ENCODE measurements at places on chromosomes 11 and 22. TPM values are rescaled to one million over a fixed set of nuclear protein-coding genes. Genes with fewer than 3 reads are reported as not detected.
A peak's percentile ranks its signal among the peaks of the same experiment; 100 is the strongest.

Gene ZNF214
- polyA plus RNA-seq: 0.94 TPM

Gene GGT5
- polyA plus RNA-seq: 293 TPM

Gene OR8G1
- not detected for polyA plus RNA-seq

Gene GPR83
- polyA plus RNA-seq: 0.07 TPM

Gene NCAM1
- polyA plus RNA-seq: 0.16 TPM

Gene TRIM22
- polyA plus RNA-seq: 73.5 TPM

DNA sequence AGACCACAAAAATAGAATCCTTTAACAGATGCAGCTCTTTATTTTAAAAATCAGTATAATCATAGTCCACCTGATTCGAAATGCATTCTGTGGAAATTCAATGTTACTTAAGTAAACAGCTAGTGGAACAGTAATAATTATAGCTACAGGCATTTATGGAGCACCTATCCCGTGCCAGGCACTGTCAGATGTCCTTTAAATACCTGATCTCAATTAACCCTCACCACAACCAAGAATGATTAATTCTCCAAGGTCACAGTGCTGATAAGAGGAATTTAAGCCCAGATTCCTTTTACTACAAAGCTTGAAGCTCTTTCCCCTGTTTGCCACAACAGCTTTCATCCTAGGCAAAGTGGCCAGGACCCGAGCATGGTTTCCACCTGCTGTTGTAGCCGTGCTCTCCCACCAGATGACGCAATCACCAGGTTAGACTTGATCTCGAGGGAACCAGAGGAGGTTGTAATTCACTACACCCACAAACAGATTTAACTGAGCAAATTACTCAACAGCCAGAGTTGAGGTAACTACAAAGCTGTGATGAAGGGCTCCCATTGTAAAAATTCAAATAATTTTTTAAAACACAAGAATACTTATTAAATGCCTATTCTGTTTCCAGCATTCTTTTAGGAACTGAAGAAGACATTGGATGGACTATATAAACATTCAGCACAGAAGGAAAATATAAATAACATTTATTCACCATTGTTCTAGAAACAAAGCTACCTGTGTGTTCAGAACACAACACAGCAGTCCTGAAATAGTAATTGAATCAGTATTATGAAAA lies 10.3 kb downstream of the PRDM10 start:
- DNase-seq: peak; percentile 31

DNA sequence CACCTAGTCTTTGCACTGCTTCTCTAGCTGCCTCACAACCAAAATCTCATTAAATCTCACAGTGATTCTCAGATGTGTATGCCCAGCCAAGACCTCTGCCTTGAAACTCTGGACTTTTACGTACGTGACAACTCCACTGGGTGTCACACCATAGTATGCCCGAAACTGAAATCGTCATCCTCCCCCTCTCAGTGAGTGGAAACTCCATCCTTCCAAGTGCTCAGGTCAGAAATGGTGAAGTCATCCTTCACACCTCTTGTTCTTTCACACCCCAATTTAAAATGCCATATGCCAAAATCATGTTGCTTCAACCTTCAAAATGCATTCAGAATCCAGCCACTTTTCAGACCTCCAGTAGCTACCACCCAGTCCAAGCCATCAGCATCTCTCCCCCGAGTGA lies 42.5 kb downstream of the SFI1 start:
- DNase-seq: no peak

DNA sequence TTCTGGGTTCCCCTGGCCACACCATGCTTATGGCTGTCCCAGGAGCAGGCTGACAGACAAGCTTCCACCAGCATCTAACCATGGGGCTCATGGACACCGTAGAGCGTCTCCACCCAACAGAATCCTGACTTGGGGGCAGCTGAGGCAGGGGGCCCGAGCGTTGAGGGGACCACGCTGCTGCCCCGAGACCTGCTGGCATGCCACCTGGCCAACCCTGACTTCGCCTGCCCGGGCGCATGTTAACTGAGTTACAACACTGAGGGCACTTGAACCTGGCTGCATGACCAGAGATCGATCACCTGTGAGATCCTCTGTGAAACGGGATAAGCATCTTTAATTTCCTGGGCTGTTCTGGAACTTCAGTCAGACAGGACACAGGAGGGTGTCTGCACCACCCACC lies 13.7 kb downstream of the PPM1F start:
- DNase-seq: no peak

DNA sequence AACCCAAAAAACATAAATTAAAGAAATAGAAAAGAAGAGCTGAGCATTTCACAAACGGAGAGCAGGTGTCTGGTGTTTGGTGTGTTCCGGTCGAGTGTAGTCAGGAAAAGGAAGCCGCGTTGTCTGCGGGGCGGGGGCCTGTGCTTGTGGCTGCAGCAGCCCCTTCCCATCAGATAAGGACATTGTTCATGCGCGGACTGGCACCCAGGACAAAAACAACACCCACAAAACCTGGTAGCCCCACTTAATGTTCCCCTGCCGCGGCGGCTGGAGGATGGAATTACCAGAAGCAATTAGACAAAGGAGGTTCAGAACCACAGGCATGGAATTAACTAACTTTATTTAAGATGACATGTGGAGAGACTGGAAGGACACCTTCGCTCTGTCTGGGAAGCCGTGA lies 29.9 kb downstream of the KRTAP5-5 start:
- no peak for DNase-seq

- no peak for DNase-seq
Observed at GRCh38 chr11:77789731-77790476, 30.6 kb downstream of the RSF1 start.

DNA sequence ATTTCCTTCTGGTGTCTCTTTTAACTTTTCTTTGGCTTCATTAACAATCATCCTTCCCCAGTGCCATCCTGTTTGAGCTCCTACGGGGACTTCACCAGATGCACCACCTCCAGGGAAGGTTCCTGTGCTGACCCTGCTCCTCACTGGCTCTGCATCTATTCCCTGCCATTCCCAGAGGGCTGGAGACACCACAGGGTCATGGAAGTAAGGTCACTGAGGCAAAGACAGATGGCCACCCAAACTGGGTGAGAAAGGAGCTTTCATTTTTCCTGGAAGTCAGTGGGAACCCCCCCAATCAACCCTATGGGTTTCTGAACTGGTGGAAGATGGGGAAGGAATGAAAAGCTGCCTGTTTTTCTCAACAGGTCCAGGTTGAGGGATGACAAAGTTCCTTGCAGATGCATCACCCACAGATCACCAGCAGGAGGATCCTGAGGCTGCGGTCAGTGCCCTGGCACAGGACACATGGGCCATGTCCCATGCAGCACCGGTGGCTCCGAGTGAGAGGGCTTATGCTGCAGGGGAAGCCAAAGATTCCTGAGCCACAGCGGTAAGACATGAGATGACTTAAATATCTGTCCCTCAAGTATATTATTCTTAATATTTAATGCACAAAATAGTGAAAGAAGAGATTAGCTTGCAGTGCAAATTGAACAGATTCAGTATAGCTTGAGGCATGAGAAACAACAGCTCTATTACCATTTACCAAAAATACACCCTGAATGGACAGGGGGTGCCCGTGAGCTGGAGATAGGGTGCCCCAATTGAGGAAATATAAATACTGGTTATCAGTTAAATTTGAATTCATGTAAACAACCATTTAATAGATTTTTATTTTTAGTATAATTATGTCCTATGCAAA lies 73.0 kb upstream of the VPREB1 start:
- DNase-seq: no peak

DNA sequence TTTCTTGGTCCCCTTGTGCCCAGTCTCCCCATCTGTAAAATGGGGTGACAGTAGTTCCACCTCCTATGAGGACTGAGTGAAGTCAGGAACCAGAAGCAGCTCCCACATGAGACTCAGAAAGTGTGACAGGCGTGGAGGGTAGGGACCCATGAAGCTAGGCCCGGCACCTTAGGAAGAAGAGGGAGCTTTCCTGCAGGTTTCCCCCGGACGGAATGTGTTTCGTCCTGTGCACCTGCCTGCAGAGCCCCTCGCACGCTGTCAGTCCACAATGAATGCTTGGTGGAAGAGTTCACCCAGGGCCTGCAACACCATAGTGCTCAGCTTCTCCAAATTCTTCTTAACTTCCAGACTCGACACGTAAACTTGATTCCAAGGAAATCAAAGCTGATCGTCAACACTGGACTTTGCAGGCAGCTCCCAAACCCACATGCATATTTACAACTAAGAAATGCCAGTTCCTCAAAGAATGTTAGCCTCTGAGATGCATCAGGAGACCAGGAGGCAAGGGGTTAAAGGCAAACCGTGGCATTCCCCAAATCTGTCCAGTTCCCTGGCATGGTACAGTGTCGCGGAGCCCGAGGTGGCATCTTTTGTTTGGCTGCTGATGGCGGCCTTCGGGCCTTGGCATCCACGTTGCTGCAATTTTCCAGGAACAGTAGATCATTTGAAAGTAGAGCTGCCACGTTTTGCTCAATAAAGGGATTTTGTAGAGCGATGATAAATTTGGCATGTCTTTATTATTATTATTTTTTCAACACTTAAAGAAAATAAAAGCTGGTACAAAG lies 15.4 kb downstream of the LRP5 start:
- no peak for DNase-seq

- peak; percentile 15 for DNase-seq
Observed at GRCh38 chr11:7672960-7673723, at the start of gene CYB5R2. CYB5R2 (minus strand) TSS chr11:7673500; CDS start chr11:7672825, 675 bp downstream.

GRCh38 chr11:78514922-78515502 lies 59.7 kb downstream of the NARS2 start:
- no peak for DNase-seq

DNA sequence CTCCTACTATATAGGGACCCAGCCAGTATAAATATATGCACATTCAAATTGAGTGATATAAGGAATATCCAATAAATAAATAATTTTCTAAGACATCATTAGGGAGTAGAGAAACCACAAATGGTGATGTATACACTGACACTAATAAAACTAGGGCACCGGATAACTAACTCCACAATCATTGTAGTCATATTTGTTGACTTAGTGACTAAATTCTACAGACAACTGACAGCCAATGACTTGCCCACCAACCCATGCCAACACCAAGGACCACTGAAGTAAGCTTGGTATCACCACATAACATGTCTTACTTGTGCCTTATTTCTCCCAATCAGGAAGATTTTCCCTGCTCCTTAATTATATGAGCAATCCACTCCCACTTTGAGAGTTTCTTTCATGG lies 139.6 kb upstream of the TRPC6 start:
- DNase-seq: no peak

- peak; percentile 63 for DNase-seq
Observed at GRCh38 chr22:38927033-38927781, 30.2 kb upstream of the APOBEC3A start.

- no peak for DNase-seq
Observed at GRCh38 chr22:39877079-39877845, 16.3 kb downstream of the ENTHD1 start.

- DNase-seq: no peak
Observed at GRCh38 chr11:105799263-105799662, 189.4 kb downstream of the GRIA4 start.

- no peak for DNase-seq
Observed at GRCh38 chr11:72278905-72279304, 34.9 kb upstream of the PHOX2A start.

DNA sequence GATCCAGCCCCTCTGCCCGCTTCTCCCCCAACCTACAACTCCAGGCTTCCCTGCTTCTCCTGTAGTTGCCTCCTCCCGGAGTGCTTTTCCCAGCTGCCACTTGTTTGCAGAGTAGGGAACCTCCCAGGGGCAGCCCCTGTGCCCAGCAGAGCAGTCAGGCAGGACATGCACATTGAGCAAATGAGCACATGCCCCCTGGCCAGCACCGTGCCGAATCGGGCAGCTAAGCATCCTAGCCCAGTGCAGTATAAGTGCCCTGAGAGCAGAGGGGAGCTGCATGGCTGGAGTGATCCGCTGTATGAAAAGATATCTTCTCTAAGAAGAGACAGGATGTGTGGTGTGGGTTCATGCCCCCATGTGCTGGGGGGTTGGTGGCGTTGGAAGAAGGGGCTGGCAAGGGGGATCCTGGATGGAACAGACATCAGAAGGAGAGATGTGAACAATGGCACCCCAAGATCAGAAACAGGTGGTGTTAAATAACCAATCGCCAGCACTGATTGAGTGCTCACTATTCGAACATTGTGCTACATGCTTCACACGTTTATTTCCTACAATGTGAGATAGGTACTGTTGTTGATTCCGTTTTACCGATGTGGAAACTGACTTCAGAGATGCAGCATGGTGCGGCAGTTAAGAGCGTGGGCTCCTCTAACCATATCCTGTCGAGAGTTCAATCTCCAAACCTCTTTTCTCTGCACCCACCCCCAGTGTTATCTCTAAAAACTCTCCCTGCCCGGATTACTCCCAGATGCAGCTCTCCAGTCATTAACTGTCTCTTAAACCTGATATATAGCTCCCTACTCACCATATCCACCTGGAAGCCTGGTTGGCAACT lies 1.2 kb downstream of the AIP start:
- no peak for DNase-seq

GRCh38 chr22:23264610-23265367 lies 84.5 kb downstream of the BCR start:
- no peak for DNase-seq
